ENCODE measurements at places on chromosomes 2 and 18.

DNA sequence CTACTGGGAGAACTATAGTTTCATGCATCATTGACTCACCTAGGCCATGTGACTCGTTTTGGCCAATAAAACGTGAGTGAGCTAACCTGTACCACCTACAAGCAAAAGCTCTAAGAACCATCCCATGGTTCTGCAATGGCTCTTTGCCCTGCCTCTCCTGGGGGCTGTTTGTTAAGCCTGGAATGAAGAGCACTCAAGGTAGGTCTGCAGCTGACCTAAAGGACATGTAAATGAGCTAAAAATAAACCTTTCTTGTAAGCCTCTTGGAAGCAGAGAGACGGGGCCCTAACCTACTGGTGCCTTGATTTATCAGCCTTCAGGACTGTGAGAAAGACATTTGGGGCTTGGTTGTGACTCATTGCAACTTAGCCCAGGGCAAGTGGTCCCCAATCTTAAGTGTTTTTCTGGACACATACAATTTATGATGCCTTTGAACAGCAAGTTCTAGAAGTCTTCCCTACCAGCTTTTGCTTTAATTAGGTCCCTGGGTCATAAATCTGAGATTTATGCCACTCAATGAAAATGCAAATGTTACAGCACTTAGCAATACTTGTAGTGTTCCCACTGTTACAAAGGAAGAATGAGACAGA, 107.4 kb downstream of the OSBPL6 start:
- no peak for DNase-seq

- DNase-seq = peak; percentile 71
Measured at GRCh38 chr2:205772983-205773382, 90.7 kb downstream of the NRP2 start.

DNA sequence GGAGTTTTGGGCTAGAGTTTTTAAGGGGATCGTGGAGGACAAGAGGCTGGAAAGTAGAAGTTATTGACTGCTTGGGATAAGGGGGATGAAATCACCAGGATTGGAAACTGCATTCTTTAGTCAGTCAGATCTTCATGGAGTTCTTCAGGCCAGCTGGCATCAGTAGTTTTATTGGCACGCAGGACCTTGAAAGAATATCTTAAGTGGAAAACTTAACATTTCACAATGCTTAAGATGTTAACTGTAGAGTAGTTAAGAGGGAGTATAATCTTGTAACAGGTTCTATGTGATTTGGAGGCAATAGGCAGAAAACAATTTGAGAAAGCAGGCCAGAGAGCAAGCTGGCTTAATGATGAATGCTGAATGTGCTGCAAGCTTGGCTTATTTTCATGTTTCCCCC, 300.4 kb upstream of the KCNH7 start:
- no peak for DNase-seq

- DNase-seq = no peak
Measured at GRCh38 chr2:130310881-130311280, 31.8 kb upstream of the IMP4 start.

GRCh38 chr2:24731040-24731439, 62.2 kb downstream of the PTRHD1 start:
- DNase-seq = no peak

GRCh38 chr18:50523165-50523564, 36.7 kb upstream of the MAPK4 start:
- no peak for DNase-seq

DNA sequence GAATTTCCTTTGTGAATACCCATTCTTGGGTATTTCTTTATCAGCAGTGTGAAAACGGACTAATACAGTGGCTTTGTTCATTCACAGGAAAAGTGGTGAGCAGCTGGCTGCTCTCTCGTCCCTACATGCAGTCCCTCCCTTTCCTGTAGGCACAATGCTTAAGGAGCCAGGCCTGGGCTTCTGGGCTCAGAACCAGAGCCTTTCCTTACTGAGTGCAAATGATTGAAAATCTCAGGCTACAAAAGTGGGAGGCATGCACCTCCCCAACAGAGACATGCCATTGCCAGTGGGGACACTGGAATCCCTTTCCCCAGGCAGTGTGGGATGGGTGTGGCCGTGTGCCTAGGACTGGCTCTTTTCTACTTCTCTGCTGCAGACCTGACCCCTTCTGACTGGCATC, 61.3 kb downstream of the MCFD2 start:
- no peak for DNase-seq

GRCh38 chr2:43228321-43228751, 1.9 kb upstream of the ZFP36L2 start:
- no peak for DNase-seq

GRCh38 chr18:37567061-37567993, 1.7 kb upstream of the CELF4 start:
- no peak for DNase-seq

- no peak for DNase-seq
Measured at GRCh38 chr18:49612515-49613033, 50.7 kb downstream of the LIPG start.

DNA sequence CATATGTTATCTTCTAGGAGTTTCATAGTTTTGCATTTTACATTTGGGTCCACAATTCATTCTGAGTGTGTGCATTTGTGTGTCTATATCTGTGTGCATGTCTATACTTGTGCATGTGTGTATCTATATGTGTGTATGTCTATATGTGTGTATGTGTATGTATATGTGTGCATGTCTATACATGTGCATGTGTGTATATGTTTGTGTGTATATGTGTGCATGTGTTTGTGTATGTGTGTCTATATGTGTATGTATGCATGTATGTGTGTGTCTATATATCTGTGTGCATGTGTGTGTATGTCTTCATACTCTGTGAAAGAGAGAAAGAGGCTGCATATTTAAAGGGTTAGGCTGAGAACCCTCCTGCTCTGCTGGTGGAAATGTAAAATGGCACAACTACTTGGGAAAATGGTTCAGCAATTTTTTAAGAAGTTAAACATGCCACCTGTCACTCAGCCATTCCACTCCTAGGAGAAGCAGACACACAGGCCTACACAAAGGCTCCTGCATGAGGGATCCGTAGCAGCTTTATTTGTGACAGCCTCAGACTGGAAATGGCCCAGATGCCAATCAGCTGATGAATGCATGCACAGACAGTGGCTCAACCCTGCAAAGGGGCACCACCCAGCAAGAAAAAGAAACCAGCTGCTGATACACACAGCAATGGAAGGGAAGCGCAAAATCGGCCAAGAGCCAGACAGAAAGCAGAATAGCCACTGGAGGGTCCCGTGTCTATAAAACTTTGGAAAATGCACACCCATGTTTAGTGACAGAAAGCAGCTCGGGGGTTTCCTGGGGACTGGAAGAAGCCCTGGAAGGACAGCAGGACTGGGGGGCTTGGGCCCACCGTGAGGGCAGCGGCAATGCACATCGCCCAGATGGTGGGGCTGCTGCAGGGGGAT, 146.8 kb downstream of the SEPTIN10 start:
- no peak for DNase-seq

DNA sequence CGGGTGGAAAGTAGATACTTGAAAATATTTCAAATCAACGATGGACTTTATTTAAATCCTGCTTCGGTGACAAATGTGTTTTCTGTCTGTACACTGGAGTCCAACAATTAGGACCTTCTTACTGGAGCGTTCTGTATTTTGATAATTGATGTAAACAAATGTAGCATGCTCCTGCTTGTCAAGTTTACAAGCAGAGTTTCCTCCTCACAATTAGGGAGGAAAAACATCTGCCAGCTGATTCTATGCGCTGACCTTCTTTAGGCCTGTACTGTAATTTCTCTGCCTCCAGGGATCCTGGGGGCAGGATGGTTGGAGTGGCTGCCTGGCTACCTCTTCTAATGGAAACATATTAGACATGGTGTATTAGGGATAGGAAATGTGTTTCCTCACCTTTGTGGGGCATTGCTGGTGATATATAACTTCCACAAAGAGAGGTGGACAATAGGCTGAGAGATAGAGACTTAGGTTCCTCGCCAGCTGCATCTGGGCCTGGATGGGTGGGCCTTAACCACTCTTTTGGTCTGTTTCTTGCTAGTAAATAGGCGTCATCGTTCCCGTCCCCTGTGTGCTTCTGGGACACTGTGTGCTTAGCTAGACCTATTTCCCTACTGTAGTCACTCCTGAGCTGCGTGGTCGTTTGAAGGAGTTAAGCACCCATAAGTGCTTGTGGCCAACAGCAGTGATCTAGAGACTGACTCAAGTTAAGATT, 19.3 kb downstream of the GATA6 start:
- no peak for DNase-seq

DNA sequence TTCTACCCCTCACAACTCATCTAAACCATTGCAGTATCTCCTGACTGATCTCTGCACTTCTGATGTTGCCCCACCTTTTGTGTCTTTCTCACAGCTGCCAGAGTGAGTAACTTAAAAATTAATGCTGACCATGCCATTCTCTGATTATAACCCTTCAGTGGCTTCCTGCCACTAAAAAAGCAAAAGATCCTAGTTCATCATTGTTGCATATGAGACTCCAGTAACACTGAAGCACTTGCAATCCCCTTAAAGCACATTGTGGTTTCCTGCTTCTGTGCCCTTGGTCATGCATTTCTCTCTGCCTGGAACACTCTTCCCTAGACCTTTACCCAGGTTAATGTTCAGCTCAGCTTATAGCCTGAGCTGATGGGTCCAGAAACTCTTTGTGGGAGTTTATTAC, 95.1 kb upstream of the WDSUB1 start:
- DNase-seq = no peak

GRCh38 chr2:69652206-69652605, 8.7 kb upstream of the AAK1 start:
- DNase-seq = no peak

GRCh38 chr18:26181343-26181826, 44.9 kb upstream of the TAF4B start:
- DNase-seq = no peak

- no peak for DNase-seq
Measured at GRCh38 chr2:136000502-136000901, 15.1 kb upstream of the DARS1 start.

- no peak for DNase-seq
Measured at GRCh38 chr18:77528872-77529271, 279.2 kb downstream of the GALR1 start.

DNA sequence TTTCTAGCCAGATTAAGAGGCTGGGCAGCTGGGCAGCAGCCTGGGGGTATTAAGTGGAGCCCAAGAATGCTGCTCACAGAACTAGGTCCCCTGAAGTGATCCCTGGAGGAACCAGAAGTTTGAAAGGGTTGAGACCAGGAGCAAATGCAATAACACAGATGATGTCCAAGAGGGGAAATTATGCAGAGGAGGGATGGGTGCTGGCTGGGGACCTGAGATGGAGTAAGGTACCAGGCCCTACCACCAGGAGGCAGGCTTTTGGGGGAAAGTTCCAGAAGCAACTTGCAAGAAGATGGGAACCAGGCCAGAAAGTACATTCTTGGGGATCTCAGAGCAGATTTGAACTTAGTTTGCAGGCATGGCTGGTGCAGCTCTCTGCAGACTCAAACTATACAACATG, 175.1 kb downstream of the NCK2 start:
- DNase-seq = no peak

DNA sequence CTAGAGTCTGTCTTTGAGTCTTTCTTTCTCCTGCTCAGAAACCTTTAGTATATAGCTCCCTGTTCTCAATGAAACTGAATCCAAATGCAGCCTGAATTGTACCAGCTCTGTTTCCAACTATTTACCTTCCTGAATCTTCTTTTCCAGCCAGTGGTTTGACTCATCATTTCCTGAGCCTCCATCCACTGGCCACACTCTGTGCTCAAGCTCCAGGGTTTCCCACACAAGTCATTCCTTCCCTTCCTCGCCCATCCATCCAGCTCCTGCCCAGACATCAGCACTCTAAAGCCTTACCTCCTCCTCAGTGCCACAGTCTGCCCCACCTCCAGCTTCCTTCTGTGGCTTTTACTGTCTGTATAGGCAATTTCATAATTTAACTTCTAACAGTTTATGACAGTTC, 233.6 kb upstream of the RASGRP3 start:
- no peak for DNase-seq

DNA sequence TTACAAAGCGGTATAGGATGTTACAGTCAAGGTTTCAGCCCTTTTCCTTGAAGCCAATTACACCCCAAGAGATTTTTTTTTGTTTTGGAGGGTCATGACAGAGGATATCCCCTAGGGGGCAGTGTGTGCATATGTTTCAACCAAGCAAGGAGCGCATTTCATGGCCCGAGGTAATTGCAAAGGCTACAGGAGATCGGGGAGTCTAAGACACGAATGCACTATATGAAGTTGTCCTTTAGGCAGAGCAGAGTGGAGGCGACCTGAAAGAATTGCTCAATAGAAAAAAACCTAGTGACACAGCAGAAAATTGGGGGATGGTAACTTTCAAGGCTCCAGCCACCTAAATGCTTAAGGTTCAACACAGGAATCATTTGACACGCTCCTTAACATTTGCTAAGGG, 219.8 kb upstream of the PARD3B start:
- peak; percentile 57 for DNase-seq
